ENCODE measurements at places on chromosomes 2 and 18. TPM values are rescaled to one million over a fixed set of nuclear protein-coding genes. Genes with fewer than 3 reads are reported as not detected.
A peak's percentile ranks its signal among the peaks of the same experiment; 100 is the strongest.

The GPR55 gene
- 1.6 TPM for total RNA-seq

The IMP4 gene
- total RNA-seq: 75.2 TPM

The PROKR1 gene
- total RNA-seq: not detected

The ORC2 gene
- 29.8 TPM for total RNA-seq

The SALL3 gene
- not detected for total RNA-seq

The INPP1 gene
- 5.1 TPM for total RNA-seq

- H3K4me1 ChIP-seq: no peaks in the 10 kb centered on the region
- no peak overlapping the region for H3K27ac ChIP-seq
- DNase-seq: no peak
- H3K27me3 ChIP-seq: no peaks in the 10 kb centered on the region
These were observed 541.0 kb upstream of the ZEB2 start for GRCh38 chr2:145060876-145061275.

GRCh38 chr2:124524155-124524915 lies 499.2 kb downstream of the CNTNAP5 start:
- H3K4me3 ChIP-seq: no peak overlapping the region
- no peaks in the 10 kb centered on the region for H3K27me3 ChIP-seq
- H3K4me1 ChIP-seq: no peaks in the 10 kb centered on the region
- DNase-seq: no peak
- H3K27ac ChIP-seq: no peak overlapping the region

DNA sequence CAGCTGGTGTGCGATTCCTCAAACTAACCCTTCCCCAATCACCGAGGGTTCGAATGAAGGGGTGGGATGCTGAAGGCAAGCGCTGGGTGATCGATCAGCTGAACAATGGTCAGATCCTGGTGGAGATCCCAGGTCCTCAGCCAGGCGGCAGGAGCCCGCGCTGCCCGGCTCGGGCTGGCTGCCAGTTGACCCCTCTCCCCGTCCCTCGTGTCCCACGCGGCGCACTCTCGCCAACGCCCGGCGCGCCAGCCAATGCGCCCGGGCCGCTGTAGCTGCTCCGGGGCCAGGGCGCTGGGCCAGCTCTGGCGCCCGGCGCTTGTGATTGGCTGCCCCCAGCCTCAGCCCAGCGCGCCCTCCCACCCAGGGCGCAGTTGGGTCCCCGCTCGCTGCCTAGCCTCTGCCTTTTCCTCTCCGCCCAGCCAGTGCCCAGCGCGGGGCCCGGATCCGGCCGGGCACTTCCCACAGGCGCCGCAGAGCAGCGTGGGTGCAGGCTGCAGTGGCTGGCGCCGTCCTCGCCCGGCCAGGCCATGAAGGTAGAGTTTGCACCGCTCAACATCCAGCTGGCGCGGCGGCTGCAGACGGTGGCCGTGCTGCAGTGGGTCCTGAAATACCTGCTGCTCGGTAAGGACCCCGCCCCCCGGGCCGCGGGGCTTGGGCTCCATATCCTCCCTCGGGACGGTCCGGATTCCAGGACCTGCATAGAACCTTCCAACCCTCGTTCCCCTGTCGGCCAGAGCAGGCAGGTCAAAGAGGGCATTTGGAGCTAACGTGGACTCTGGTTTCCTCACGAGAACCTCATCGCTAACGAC lies at the start of gene MOGAT1:
Gene MOGAT1 (plus strand): TSS at position 400 of the 809 bp plus-strand sequence. CDS start 128 bp downstream, at position 528.
- H3K36me3 ChIP-seq: no peaks in the 10 kb centered on the region
- no peak for DNase-seq
- peak within 1 kb of the TSS; percentile 18 for H3K4me3 ChIP-seq
- H3K4me1 ChIP-seq: no peaks in the 10 kb centered on the region
- H3K27me3 ChIP-seq: peaks cover 8% of the 10 kb centered on the region

DNA sequence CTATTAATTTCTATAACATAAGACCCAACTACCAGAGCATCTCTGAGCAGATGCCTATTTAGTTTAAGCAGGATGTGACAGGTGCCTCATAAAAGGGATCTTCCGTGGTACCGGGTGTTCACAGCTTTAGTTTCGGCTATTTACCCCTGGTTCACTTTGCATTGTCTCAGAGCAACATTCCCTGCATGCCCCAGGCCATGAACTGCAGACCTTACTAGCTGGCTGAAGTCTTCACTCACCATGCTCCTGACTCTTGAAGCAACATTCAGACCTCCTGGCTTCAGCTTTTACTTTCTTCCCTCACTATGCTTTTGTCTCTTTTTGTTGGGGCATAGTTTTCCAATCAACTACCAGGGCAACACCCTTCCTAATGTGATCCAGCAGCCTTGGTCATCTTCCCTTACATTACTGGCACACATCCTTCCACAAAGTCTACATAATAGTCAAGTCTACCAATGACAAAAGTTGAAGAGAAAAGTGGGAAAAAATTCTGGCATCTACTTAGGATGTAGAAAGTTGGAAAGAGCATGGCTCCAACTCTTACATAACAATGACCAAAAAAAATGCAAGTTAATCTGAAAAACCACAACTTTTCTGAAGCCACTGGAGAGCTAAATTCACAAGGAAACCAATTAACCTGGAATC lies 99.2 kb downstream of the SESTD1 start:
- H3K27ac ChIP-seq: no peak overlapping the region

- H3K27ac ChIP-seq: peak overlapping the region; percentile 30
- no peaks in the 10 kb centered on the region for H3K27me3 ChIP-seq
- no peak overlapping the region for H3K4me3 ChIP-seq
- no peak for DNase-seq
- peaks cover 6% of the 10 kb centered on the region for H3K36me3 ChIP-seq
These were observed 3.7 kb downstream of the MYL12B start for GRCh38 chr18:3265564-3266033.

- no peak for DNase-seq
- no peak overlapping the region for H3K27ac ChIP-seq
- no peak overlapping the region for H3K4me3 ChIP-seq
- no peaks in the 10 kb centered on the region for H3K36me3 ChIP-seq
- H3K4me1 ChIP-seq: no peaks in the 10 kb centered on the region
- no peaks in the 10 kb centered on the region for H3K27me3 ChIP-seq
These were observed 293.8 kb downstream of the CNTNAP5 start for GRCh38 chr2:124318913-124319312.

GRCh38 chr2:19870792-19871191 lies 31.0 kb downstream of the TTC32 start:
- H3K4me3 ChIP-seq: no peak overlapping the region
- H3K4me1 ChIP-seq: peaks cover 12% of the 10 kb centered on the region
- no peak for DNase-seq
- no peaks in the 10 kb centered on the region for H3K27me3 ChIP-seq

- H3K4me1 ChIP-seq: no peaks in the 10 kb centered on the region
- H3K36me3 ChIP-seq: peaks cover 70% of the 10 kb centered on the region
- no peak overlapping the region for H3K4me3 ChIP-seq
- H3K27ac ChIP-seq: no peak overlapping the region
- H3K27me3 ChIP-seq: no peaks in the 10 kb centered on the region
These were observed 27.7 kb downstream of the BIRC6 start for GRCh38 chr2:32384529-32384928.

DNA sequence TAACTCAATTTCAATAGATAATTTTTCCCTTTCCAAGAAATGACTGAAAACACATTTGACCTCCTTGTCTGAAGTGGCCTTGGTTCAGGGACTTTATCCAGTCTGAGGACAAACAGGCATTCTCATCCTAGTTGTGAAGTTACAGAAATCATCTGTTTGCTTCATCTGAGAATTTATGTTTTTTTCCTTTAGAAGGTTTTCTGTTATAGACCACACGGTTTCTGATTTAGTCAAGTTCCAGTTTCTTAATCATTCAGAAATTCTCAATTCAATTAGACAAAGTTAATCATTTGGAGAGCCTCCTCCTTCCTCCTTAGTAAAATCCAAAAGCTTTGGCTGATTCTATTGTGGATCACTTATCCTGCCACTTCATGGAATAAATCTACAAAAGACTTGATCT lies 60.9 kb downstream of the ICOS start:
- DNase-seq: no peak
- no peak overlapping the region for H3K27ac ChIP-seq
- no peak overlapping the region for H3K4me3 ChIP-seq
- peaks cover 56% of the 10 kb centered on the region for H3K4me1 ChIP-seq
- no peaks in the 10 kb centered on the region for H3K36me3 ChIP-seq
